Mucosa of gallbladder (tissue), 1 donor: ENCODE measurements at places on chromosomes 13 and 19.

GRCh38 chr13:101393140-101393539 is 23.2 kb downstream of the NALCN start:
- no peak for DNase-seq

DNA sequence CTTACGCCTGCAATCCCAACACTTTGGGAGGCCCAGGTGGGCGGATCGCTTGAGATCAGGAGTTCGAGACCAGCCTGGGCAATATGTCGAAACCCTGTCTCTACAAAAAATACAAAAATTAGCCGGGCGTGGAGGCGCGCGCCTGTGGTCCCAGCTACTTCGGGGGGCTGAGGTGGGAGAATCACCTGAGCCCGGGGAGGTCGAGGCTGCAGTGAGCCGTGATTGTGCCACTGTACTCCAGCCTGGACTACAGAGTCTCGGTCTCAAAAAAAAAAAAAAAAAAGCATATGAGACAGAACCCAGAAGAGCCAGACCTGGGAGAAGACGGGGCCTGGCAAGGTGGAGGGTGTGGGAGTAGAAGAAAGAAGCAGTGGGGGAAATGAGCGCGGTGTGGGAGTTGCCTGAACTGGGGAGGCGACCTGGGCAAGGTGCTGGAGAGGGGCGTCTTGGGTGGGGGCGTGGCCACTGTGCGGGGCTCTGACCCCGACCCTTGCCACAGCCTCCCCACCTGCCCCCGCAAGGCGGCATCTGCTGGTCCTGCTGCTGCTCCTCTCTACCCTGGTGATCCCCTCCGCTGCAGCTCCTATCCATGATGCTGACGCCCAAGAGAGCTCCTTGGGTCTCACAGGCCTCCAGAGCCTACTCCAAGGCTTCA is 533 bp downstream of the DKKL1 start:
- no peak for DNase-seq

- DNase-seq: no peak
These were observed 8.6 kb downstream of the RDH8 start for GRCh38 chr19:10021863-10022262.

GRCh38 chr19:46393456-46394401 is 19.6 kb downstream of the CCDC8 start:
- DNase-seq: no peak

DNA sequence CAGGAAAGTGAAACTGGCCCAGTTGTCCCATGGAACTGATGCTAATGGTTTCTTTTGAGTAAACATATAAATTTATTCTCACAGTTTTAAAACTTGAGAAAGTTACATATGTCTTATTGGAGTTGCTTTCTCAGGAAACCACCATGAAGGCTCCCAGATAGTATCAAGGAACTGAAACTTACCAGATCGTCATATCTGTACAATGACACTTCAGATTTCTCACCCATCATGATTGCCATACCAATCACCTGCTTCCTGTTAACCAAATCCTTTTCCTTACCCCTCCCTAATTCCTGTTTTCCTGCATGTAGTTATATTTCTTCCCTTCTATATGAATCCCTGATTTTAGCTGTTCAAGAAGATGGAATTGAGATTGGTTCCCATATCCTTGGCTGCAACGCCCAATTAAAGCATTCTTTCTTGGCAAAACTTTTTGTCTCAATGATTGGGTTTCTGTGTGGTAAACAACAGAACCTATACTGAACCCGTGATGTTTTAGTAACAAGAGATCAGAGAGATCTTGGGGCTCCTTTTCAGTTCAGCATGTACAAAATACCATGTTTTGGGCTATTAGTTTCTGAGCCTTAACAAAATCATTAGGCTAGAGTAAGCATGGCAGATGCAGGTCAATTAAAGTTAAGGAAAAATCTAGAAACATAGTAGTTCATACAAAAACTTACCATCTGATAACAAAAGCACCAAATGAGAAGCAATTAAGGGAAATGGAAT is 781.3 kb upstream of the MIR17HG start:
- DNase-seq: no peak

GRCh38 chr13:44373601-44374347 is at the start of gene SERP2:
TSS of gene SERP2 (plus strand) at chr13:44373824. CDS start at chr13:44374026, 202 bp downstream.
- DNase-seq: no peak

- no peak for DNase-seq
These were observed 342.2 kb upstream of the KLF12 start for GRCh38 chr13:74476365-74476764.
